ENCODE measurements at places on chromosomes 1 and 21.
A peak's percentile ranks its signal among the peaks of the same experiment; 100 is the strongest.

DNA sequence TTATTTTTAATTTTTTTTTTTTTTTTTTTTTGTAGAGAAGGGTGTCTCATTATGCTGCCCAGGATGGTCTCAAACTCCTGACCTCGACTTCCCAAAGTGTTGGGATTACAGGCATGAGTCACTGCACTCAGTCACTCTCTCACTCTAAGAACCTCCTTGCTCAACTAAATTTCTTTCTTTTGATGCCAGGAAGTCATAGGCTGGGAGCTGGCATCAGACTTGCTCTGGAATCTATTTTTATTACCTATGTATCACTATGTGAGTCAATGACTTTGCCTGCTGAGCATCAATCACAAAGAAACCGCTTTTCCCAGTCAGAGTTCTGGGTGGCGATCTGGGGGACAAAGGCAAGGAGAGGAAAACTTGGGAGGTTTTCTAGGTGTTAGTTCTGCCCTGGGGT lies 35.5 kb upstream of the PARP1 start:
- no peak for DNase-seq
- H3K4me3 ChIP-seq = no peak overlapping the region
- no peaks in the 10 kb centered on the region for H3K4me1 ChIP-seq
- no peak overlapping the region for H3K27ac ChIP-seq
- no peaks in the 10 kb centered on the region for H3K36me3 ChIP-seq

DNA sequence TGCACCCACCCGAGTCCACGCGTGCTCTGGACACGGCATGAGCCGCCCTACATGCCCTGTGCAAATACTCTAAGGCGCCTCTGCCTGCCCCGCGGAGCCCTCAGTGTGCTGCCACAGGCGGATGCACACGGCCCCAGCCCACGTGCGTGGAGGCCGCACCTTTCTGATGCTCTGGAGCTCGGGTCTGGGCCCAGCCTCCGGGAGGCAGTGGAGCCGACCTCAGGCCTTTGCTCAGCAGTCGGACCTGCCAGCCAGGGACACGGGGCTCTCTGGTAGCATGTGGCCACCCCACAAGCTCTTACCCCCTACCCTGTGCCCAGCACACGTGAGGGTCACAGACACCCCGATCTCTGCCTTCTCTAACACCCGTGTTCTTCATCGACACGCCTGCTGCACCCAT lies 2.1 kb downstream of the TMEM240 start:
- no peak overlapping the region for H3K27ac ChIP-seq
- no peaks in the 10 kb centered on the region for H3K4me1 ChIP-seq
- H3K36me3 ChIP-seq = peaks cover 5% of the 10 kb centered on the region
- H3K4me3 ChIP-seq = peak overlapping the region; percentile 80
- DNase-seq = no peak

DNA sequence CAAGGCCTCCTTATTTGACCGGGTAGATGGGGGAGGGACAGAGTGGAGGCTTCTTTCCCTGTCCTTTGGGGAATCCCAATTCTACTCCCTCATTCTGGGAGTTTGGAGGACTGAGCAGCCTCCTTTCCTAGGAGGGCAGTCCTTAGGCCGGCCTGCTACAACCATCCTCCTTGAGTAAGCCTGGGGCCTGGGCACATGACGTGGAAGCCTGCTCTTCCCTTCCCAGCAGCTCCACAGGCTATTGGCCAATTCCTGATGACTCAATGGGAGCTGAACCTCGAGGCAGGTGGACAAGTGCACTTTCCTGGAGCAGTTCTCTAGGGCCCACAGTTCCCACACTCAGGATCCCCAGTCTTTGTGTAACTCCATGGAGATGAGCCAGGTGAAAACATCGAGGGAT lies 3.1 kb downstream of the KCNA10 start:
- H3K4me3 ChIP-seq = no peak overlapping the region
- H3K27me3 ChIP-seq = peaks cover 18% of the 10 kb centered on the region
- H3K27ac ChIP-seq = no peak overlapping the region
- no peak for DNase-seq

DNA sequence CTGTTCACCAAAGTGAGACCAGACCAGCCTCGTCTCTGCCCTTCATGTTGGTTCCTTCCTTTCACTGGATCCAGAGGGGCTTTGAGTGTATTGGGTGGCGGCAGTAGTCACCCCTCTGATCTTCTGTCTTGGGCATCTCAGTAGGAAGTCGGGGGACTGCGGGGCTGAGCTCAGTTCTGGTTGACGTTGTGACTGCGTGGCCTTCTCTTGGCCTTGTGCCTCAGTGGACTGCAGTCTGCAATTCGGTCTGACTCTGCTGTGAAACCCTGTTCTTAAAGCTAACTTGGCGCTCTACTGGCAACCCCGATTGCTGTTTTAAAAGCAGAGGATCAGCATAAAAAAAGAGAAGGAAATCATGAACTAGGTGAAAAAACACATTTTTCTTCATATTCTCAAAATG lies 56.7 kb downstream of the SLC37A1 start:
- H3K4me3 ChIP-seq = no peak overlapping the region
- DNase-seq = no peak
- no peaks in the 10 kb centered on the region for H3K4me1 ChIP-seq
- H3K27me3 ChIP-seq = no peaks in the 10 kb centered on the region
- no peak overlapping the region for H3K27ac ChIP-seq

GRCh38 chr1:213464786-213465460 lies 413.9 kb downstream of the RPS6KC1 start:
- H3K36me3 ChIP-seq = no peaks in the 10 kb centered on the region
- H3K27ac ChIP-seq = no peak overlapping the region
- no peak for DNase-seq
- H3K27me3 ChIP-seq = peaks cover 4% of the 10 kb centered on the region
- H3K4me1 ChIP-seq = no peaks in the 10 kb centered on the region
- H3K4me3 ChIP-seq = no peak overlapping the region

GRCh38 chr1:160637821-160638539 lies 8.9 kb downstream of the SLAMF1 start:
- H3K4me3 ChIP-seq = no peak overlapping the region
- H3K4me1 ChIP-seq = peaks cover 33% of the 10 kb centered on the region
- no peaks in the 10 kb centered on the region for H3K27me3 ChIP-seq
- no peaks in the 10 kb centered on the region for H3K36me3 ChIP-seq
- no peak for DNase-seq

GRCh38 chr1:56993475-56993874 lies 27.7 kb upstream of the C8B start:
- H3K27ac ChIP-seq = no peak overlapping the region
- no peaks in the 10 kb centered on the region for H3K36me3 ChIP-seq
- no peaks in the 10 kb centered on the region for H3K4me1 ChIP-seq
- no peak for DNase-seq
- H3K27me3 ChIP-seq = peaks cover 3% of the 10 kb centered on the region

DNA sequence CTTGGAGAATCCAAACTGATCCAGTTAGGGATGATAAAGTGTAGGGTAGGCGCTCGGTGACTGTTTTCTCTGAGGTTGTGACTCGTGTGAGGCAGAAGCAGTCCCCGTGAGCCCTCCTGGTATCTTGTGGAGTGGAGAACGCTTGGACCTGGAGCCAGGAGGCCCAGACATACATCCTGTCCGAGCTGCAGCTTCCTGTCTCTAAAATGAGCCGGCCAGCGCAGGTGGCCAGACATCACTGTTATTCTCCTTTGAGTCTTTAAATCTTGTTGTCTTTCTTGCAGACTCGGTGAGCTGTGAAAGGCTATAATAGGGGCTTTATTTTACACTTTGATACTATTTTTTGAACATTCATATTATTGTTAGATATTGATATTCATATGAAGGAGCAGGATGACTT lies 12.3 kb downstream of the PCSK9 start:
- no peaks in the 10 kb centered on the region for H3K36me3 ChIP-seq
- peaks cover 2% of the 10 kb centered on the region for H3K27me3 ChIP-seq
- peaks cover 2% of the 10 kb centered on the region for H3K4me1 ChIP-seq
- H3K4me3 ChIP-seq = no peak overlapping the region
- H3K27ac ChIP-seq = no peak overlapping the region

GRCh38 chr1:112688781-112689193 lies 14.3 kb downstream of the MOV10 start:
- no peak for DNase-seq
- H3K4me1 ChIP-seq = peaks cover 24% of the 10 kb centered on the region
- H3K27me3 ChIP-seq = no peaks in the 10 kb centered on the region
- H3K4me3 ChIP-seq = peak overlapping the region; percentile 14
- peak overlapping the region; percentile 76 for H3K27ac ChIP-seq
- peaks cover 28% of the 10 kb centered on the region for H3K36me3 ChIP-seq

DNA sequence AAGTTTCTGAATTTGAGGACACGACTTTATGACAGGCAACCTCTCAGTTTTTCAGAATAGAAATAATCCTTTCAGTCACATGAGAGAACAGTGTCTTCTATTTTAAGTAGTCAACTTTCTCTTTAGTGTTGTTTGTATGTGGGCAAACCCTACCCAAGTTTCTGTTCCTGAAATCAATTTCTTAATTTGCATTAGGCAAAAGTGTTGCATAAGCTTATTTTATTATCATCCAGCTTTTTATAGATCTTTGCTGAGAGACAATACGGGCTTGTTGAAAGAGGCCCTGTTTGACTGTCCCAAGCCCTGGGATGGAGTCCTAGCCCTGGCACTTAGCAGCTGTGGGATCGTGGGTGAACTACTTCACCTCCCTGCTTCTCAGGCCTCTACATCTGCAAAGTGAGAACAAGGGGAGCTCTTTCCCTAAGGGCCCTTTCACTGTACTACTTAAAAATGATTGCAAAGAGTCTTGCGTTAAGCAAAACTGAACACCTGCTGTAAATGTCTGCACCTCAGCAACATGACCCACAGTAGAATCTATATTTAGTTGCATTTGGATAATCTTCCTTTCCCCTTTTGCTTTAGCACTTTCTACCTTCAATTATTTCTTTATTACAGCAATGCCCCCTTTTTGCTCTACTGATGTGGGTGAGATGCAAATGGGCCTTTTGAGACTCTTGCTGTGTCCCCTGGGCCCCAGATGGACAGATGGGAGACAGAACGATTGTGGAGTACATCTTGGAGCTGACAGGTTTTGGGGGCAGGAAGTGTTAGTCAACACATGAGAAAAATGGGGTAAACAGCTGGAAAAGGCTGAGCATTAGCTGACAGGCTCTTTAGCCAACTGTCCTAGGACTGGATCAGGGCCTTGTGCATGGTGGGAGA lies 41.0 kb upstream of the SCAF4 start:
- no peaks in the 10 kb centered on the region for H3K36me3 ChIP-seq
- no peak overlapping the region for H3K27ac ChIP-seq
- no peaks in the 10 kb centered on the region for H3K4me1 ChIP-seq
- no peak for DNase-seq
- no peaks in the 10 kb centered on the region for H3K27me3 ChIP-seq
- no peak overlapping the region for H3K4me3 ChIP-seq

GRCh38 chr1:93851327-93851712 lies 27.7 kb downstream of the DNTTIP2 start:
- no peak overlapping the region for H3K27ac ChIP-seq
- peaks cover 13% of the 10 kb centered on the region for H3K36me3 ChIP-seq
- H3K4me1 ChIP-seq = peaks cover 4% of the 10 kb centered on the region
- H3K27me3 ChIP-seq = no peaks in the 10 kb centered on the region
- H3K4me3 ChIP-seq = no peak overlapping the region
- DNase-seq = no peak

- no peak for DNase-seq
- peaks cover 4% of the 10 kb centered on the region for H3K36me3 ChIP-seq
- H3K27ac ChIP-seq = no peak overlapping the region
Measured at GRCh38 chr1:231940701-231941100, 314.1 kb downstream of the DISC1 start.

GRCh38 chr1:155139895-155140629 lies at the start of gene DPM3:
TSS of gene DPM3 (minus strand) at chr1:155140531. CDS start at chr1:155140240, 291 bp downstream.
- DNase-seq = peak; percentile 88
- peaks cover 8% of the 10 kb centered on the region for H3K27me3 ChIP-seq
- H3K4me1 ChIP-seq = peaks cover 34% of the 10 kb centered on the region
- peaks cover 3% of the 10 kb centered on the region for H3K36me3 ChIP-seq
- peak within 1 kb of the TSS; percentile 95 for H3K27ac ChIP-seq

GRCh38 chr1:66676613-66677298 lies 75.5 kb upstream of the DYNLT5 start:
- no peak overlapping the region for H3K4me3 ChIP-seq
- DNase-seq = no peak
- H3K4me1 ChIP-seq = peaks cover 28% of the 10 kb centered on the region
- peak overlapping the region; percentile 81 for H3K27ac ChIP-seq

DNA sequence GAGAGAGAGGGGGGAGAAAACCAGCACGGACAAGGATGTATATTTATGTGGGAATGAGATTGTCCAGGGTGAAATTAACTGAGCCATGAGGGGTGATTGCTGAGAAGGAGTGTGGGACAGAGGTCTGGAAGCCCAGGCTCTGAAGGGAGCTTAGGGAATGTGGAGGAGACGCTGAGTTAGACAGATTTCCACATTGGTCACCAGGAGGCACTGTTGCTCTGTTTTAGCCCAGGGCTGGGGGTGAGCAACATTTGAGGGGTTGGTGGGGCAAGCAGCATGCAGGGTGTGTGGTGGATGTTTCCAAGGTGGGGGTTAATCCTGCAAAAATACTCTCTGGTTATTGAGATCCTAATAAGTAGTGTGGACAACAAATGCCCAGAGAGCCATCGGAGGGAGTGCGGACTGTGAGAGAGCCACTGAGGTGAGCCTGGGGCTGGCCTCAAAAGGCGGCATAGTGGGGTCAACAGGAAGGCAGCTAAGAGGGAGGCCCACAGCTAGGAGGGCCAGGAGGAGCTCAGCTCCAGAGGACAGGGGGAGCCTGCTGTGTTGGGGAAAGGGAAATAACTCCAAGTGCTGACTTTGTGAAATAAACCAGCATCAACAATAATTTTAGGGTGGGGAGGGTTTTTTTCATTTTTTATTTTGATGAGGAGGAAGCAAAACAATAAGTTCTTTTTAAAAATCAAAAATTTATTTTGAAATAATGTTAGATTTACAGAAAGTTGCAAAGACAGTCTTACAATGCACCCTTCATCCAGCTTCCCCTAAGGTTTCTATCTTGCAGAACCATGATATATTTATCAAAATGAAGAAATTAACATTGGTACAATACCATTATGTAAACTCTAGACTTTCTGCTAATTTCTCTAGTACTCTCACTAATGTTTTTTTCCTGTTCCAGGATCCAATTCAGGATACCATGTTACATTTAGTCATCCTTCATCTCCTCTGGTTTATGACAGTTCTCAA lies 82.8 kb upstream of the CD34 start:
- no peak overlapping the region for H3K27ac ChIP-seq
- H3K27me3 ChIP-seq = peaks cover 52% of the 10 kb centered on the region
- H3K36me3 ChIP-seq = no peaks in the 10 kb centered on the region

- H3K4me1 ChIP-seq = peaks cover 4% of the 10 kb centered on the region
- H3K4me3 ChIP-seq = no peak overlapping the region
- H3K27me3 ChIP-seq = no peaks in the 10 kb centered on the region
- DNase-seq = no peak
- H3K27ac ChIP-seq = no peak overlapping the region
Measured at GRCh38 chr1:98276514-98276913, 355.7 kb upstream of the DPYD start.

- no peak overlapping the region for H3K4me3 ChIP-seq
- peaks cover 16% of the 10 kb centered on the region for H3K4me1 ChIP-seq
- H3K27me3 ChIP-seq = no peaks in the 10 kb centered on the region
- no peak for DNase-seq
- no peaks in the 10 kb centered on the region for H3K36me3 ChIP-seq
Measured at GRCh38 chr1:187848321-187848720, 1019.6 kb downstream of the PLA2G4A start.

- no peaks in the 10 kb centered on the region for H3K36me3 ChIP-seq
- DNase-seq = no peak
- no peak overlapping the region for H3K27ac ChIP-seq
- H3K4me3 ChIP-seq = no peak overlapping the region
- peaks cover 12% of the 10 kb centered on the region for H3K4me1 ChIP-seq
Measured at GRCh38 chr1:25020173-25020845, 90.2 kb upstream of the RUNX3 start.
